GM23248 (cell line): ENCODE measurements at places on chromosomes 2 and 18.

- no peak for DNase-seq
Measured at GRCh38 chr2:241308832-241309500, 6.5 kb downstream of the HDLBP start.

- no peak for DNase-seq
Measured at GRCh38 chr2:103363639-103364038, 601.8 kb downstream of the TMEM182 start.

DNA sequence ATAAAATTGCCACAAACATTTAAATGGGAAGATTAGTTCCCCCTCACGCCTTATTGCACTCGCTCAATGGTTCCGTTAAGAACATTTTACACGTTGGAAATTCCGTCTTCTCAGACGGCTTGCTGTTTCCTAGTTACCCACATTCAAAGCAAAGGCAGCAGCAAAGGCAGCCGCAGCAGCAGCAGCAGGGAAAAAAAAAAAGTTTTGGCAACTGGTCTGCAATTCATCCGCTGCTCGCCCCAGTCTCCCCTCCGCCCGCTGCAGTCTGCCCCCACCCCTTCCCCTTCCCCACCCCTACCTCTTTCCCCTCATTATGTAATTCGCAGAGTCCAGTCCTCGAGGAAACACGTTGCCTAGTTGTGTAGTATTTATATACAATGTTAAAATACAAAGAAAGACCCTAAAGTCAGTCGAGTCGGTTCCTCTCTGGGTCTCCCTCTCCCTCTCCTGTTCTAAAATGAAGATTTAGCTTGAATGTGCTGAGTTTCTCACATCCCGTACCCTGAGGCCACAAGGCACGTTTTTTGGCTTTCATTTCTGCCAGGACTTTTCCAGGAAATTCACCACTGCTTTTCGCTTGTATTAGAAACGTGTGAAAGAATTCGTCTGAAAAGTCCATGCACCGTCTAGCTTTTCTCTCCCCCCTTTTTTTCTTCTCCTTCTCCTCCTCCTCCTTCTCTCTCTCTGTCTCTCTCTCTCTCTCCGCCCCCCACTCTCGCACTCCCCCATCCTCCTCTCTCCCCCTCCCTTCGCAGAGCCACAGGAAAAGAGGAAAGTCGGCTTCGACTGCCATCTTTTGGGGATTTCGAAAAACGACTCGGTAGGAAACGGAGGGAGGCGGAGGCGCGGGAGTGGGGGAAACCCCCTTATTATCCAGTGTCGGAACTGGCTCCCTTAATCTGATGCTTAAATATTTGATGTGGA is 140.0 kb downstream of the MEIS1 start:
- DNase-seq, result peak; percentile 90

DNA sequence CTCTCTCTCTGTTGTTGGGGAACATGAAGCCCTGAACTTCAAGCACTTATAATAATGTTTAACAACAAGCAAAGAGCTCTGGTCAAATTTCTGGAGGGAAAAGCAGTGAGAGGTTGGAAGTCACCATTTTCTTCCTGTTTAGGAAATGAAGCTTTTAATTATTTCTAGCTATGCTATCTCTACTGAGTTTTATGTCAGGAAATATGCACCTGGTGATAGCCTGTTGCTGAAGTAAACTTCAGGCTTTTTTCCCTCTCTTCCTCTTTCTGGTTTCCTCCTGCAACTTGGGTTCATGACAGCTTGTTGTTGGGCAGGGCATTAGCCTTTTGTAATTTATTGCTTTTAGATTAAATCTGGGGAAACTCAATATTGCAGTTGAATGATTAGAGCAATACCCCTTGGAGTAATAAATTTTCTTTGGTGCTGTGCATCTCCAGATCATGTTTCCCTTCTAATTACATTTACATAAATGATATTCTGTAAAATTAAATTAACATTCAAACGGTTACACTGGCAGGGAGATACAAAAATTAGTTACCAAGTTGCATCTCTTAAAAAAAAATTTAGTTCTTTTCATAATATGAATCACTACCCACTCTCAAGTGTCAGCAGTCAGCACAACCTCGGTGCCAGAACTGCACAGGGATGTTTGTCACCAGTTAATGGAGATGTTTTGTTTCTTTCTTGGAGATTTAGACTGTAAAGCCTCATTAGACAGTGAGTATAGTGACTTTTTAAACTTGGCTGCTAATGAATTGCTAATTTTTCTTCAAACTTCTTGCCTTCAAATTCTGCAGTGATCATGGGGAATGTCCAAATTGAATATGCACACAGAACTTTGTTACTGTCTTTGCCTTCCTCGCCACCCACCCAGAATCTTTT is 466.6 kb upstream of the ETAA1 start:
- peak; percentile 7 for DNase-seq

- no peak for DNase-seq
Measured at GRCh38 chr2:26442707-26443106, 35.2 kb downstream of the OTOF start.

DNA sequence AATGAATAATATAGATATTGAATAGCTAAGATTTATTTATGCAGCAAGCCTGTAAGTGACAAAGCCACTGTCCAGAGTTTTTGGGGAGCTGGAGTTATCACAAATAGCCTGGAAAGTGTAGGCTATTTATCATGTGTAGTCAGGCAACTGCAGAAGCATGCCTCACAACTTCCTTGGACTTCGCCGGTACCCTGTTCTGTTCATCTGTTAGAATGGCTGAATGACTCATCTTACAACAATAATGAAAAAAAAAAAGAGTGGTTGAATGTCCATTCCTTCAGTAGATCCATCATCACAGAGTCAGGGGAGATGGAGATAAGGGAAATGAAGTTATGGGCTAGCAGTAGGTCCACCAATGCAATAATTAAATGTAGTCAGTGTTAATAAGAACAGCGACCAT is 24.0 kb upstream of the ATP5MC3 start:
- peak; percentile 53 for DNase-seq

GRCh38 chr2:201122276-201122675 is 6.3 kb downstream of the CFLAR start:
- peak; percentile 56 for DNase-seq

DNA sequence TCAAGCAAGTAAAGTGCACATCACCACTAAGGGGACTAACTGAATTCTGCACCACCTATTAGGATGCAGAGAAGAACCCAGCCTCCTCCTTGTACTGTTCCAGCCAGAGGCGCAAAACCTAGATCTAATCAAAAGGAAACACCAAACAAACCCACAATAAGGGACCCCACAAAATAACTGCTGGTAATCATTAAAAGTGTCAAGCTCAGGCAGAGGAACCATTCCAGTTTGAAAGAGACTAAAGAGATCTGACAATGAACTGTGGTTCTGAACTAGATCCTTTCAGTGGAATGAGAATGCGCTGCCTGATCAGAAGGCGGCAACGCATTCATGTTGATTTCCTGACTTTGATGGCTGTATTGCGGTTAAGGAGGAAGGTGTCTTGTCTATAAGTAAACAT is 16.8 kb downstream of the HDLBP start:
- no peak for DNase-seq
